ENCODE measurements at places on chromosomes 2 and 18. TPM values are rescaled to one million over a fixed set of nuclear protein-coding genes. Genes with fewer than 3 reads are reported as not detected.
A peak's percentile ranks its signal among the peaks of the same experiment; 100 is the strongest.

The SP110 gene
- total RNA-seq = 123 TPM

The SPATA3 gene
- not detected for total RNA-seq

The GNAL gene
- 0.33 TPM for total RNA-seq

The RAX gene
- total RNA-seq = not detected

The COL4A4 gene
- 0.03 TPM for total RNA-seq

The CDCA7 gene
- 2.9 TPM for total RNA-seq

The GKN2 gene
- total RNA-seq = not detected

The TRIM43 gene
- not detected for total RNA-seq

DNA sequence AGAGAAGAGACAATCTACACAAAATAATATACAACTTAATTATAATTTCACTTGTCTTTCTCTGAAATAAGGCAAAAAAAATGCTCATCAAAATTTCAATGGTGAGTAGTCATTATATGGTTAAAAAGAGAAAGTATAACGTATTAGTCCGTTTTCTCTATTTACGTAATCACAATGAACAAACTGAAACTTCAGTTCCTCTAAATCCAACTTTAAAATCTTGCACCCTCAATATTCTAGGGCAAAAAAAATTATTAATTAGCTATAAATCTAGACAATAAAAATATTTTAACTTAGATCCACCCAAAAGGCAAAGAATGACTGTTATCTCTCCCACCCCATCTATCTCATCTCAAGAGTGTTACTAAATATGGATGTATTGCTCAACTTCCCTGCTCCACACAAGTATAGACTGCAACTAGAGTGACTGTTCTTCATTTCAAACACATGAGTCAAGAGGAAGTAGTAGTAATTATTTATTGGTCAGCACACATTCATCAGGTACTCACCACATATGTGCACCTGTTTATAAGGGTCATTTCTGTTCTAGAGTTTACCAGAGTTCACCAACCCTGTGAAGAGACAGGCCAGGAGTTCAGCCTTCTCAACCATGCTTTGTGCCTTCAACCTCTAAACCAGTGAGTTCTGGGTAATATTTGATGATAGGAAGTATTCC lies 36.4 kb downstream of the STK39 start:
- no peak overlapping the region for H3K4me3 ChIP-seq
- no peaks in the 10 kb centered on the region for H3K27me3 ChIP-seq
- no peaks in the 10 kb centered on the region for H3K36me3 ChIP-seq
- H3K27ac ChIP-seq = no peak overlapping the region
- no peak for DNase-seq

GRCh38 chr2:144705328-144706245 lies 185.7 kb upstream of the ZEB2 start:
- no peak overlapping the region for H3K4me3 ChIP-seq
- no peaks in the 10 kb centered on the region for H3K27me3 ChIP-seq
- no peak overlapping the region for H3K27ac ChIP-seq
- no peak for DNase-seq
- no peaks in the 10 kb centered on the region for H3K36me3 ChIP-seq

DNA sequence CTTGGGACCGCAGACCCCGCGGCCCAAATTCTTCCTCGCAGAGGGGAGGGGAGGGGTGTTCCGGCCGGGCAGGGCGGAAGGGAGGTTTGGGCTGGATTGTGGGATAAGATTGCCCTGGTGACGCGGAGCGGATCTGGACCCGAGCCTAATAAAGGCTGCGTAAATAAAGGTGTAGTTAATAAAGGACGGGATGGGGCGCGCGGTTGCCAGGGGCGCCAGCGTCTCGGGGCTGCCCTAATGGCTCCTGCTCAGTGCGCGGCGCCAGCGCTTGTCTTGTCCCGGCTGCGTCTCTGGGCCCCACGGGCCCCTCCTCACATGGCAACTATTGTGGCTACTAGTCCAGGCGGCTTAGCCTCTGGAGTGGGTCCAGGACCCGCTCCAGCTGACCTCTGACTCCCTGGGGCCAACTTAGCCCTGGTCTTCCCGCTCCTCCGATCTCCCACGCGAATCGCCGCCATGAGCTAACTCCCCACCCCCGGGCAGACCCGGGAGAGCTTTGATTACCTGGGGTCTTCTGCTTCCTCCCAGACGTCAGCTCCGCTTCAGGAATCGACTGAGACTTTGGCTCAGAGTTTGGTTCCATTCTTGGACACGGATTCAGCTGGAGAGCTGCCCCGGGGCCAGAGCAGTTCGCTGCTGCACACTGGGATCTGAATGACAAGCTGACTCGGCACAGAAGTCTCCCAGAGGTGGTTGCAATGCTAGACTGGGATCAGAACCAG lies 36.5 kb downstream of the SLC25A52 start:
- H3K36me3 ChIP-seq = no peaks in the 10 kb centered on the region
- H3K27me3 ChIP-seq = peaks cover 11% of the 10 kb centered on the region
- no peak for DNase-seq
- H3K27ac ChIP-seq = no peak overlapping the region
- no peak overlapping the region for H3K4me3 ChIP-seq

GRCh38 chr18:49243391-49243790 lies 217.1 kb downstream of the DYM start:
- no peaks in the 10 kb centered on the region for H3K27me3 ChIP-seq
- H3K27ac ChIP-seq = no peak overlapping the region
- no peaks in the 10 kb centered on the region for H3K4me1 ChIP-seq

DNA sequence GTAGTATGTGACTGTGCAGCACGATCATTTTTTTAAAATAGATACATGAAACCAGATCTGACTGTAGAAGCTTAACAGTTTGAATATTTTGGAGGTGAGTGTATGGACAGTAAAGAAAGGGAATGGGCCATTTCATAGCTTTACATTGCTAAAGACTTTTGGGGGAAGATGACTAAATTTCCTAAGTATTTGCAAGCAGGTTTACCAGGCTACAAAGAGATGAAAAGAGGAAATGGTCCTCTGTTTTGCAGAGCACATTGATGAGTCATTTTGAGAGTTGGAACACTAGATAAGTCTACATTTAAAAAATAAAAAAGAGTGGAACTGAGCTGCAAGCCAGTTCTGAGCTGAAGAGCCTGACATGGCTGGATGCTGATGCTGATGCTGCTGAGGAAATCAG lies 115.7 kb upstream of the LRATD1 start:
- no peaks in the 10 kb centered on the region for H3K36me3 ChIP-seq
- H3K27me3 ChIP-seq = no peaks in the 10 kb centered on the region
- no peak overlapping the region for H3K27ac ChIP-seq
- H3K4me3 ChIP-seq = no peak overlapping the region
- no peaks in the 10 kb centered on the region for H3K4me1 ChIP-seq

GRCh38 chr2:37917281-37918228 lies 7.5 kb upstream of the RMDN2 start:
- DNase-seq = no peak
- no peaks in the 10 kb centered on the region for H3K36me3 ChIP-seq
- H3K27ac ChIP-seq = no peak overlapping the region
- H3K27me3 ChIP-seq = no peaks in the 10 kb centered on the region
- H3K4me1 ChIP-seq = no peaks in the 10 kb centered on the region
- H3K4me3 ChIP-seq = no peak overlapping the region

- no peak for DNase-seq
- H3K36me3 ChIP-seq = peaks cover 6% of the 10 kb centered on the region
- H3K4me1 ChIP-seq = no peaks in the 10 kb centered on the region
- no peak overlapping the region for H3K27ac ChIP-seq
Measured at GRCh38 chr2:227347117-227347516, 22.1 kb downstream of the MFF start.

DNA sequence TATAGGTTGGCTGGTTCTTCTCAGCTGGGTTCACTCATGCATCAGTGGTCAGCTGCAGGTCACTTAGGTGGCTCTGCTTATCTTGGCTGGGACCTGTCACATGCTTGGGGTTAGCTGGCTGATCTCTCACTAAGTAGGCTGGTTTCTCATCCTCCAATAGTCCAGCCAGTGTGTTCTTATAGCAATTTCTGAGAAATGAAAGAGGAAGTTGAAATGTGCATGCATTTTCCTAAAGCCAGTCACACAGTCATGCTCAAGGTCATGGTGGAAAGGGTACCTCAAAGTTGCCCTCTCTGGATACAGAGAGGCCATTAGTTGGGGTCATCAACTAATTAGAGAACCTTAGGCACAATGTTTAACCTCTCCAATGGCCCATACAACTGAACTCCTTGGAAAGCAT lies 64.4 kb downstream of the KLHL29 start:
- H3K27ac ChIP-seq = no peak overlapping the region
- no peak overlapping the region for H3K4me3 ChIP-seq
- no peaks in the 10 kb centered on the region for H3K36me3 ChIP-seq
- H3K4me1 ChIP-seq = peaks cover 15% of the 10 kb centered on the region
- H3K27me3 ChIP-seq = no peaks in the 10 kb centered on the region

GRCh38 chr2:208134928-208135586 lies 5.4 kb upstream of the CRYGC start:
- H3K27me3 ChIP-seq = no peaks in the 10 kb centered on the region
- no peaks in the 10 kb centered on the region for H3K36me3 ChIP-seq
- H3K4me3 ChIP-seq = no peak overlapping the region
- no peaks in the 10 kb centered on the region for H3K4me1 ChIP-seq

GRCh38 chr18:7164323-7165004 lies 46.9 kb upstream of the LAMA1 start:
- no peaks in the 10 kb centered on the region for H3K36me3 ChIP-seq
- no peak overlapping the region for H3K27ac ChIP-seq
- H3K4me3 ChIP-seq = no peak overlapping the region
- no peaks in the 10 kb centered on the region for H3K4me1 ChIP-seq
- H3K27me3 ChIP-seq = no peaks in the 10 kb centered on the region

- H3K27ac ChIP-seq = no peak overlapping the region
- DNase-seq = no peak
- H3K4me1 ChIP-seq = no peaks in the 10 kb centered on the region
- no peaks in the 10 kb centered on the region for H3K36me3 ChIP-seq
Measured at GRCh38 chr18:36451454-36452251, 154.1 kb downstream of the FHOD3 start.

GRCh38 chr2:172977270-172978062 lies 98.2 kb upstream of the MAP3K20 start:
- DNase-seq = no peak
- H3K27ac ChIP-seq = no peak overlapping the region
- H3K4me1 ChIP-seq = no peaks in the 10 kb centered on the region
- peaks cover 4% of the 10 kb centered on the region for H3K27me3 ChIP-seq
- no peak overlapping the region for H3K4me3 ChIP-seq
- H3K36me3 ChIP-seq = no peaks in the 10 kb centered on the region

GRCh38 chr2:127381762-127382161 lies 6.0 kb downstream of the MAP3K2 start:
- no peak for DNase-seq
- peaks cover 71% of the 10 kb centered on the region for H3K4me1 ChIP-seq
- H3K27ac ChIP-seq = no peak overlapping the region

- no peak overlapping the region for H3K4me3 ChIP-seq
- peaks cover 39% of the 10 kb centered on the region for H3K4me1 ChIP-seq
- no peak overlapping the region for H3K27ac ChIP-seq
Measured at GRCh38 chr2:128315122-128315828, 3.4 kb downstream of the HS6ST1 start.

DNA sequence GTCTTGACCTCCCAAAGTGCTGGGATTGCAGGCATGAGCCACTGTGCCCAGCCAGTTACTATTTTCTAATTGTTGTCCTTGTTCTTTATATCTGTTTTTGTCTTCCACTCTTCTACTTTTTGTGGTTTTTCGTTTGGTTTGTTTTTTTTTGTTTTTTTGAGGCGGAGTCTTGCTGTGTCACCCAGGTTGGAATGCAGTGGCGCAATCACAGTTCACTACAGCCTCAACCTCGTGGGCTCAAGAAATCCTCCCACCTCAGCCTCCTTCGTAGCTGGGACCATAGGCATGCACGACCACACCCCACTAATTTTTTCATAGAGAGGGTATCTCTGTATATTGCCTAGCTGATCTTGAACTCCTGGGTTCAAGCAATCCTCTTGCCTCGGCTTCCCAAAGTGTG lies 100.7 kb downstream of the EHBP1 start:
- H3K27me3 ChIP-seq = no peaks in the 10 kb centered on the region
- H3K4me1 ChIP-seq = peaks cover 10% of the 10 kb centered on the region
- DNase-seq = no peak
- H3K36me3 ChIP-seq = no peaks in the 10 kb centered on the region

DNA sequence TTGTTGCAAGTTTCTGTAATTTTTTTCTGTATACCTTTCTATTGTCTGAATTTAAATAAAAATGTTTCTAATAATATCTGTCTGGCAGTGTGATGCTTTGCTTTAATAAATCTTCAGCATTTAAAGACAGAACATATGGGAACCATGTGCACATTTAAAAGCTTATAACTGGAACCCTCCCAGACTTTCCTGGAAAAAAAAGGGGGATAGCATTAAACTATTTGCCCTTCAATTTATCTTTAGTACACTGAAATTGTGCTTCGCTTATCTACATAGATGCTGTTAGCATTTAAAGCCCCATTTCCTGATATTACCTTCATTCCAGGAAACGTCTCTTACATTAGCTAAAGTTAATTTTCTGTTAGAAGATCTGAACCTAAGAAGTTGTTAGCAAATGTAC lies 64.6 kb downstream of the ZC3H6 start:
- no peaks in the 10 kb centered on the region for H3K36me3 ChIP-seq
- H3K27me3 ChIP-seq = no peaks in the 10 kb centered on the region
- no peak overlapping the region for H3K4me3 ChIP-seq
- no peak for DNase-seq
- H3K4me1 ChIP-seq = no peaks in the 10 kb centered on the region
- no peak overlapping the region for H3K27ac ChIP-seq

GRCh38 chr2:240211598-240212424 lies 71.4 kb upstream of the OTOS start:
- no peak overlapping the region for H3K27ac ChIP-seq
- H3K4me1 ChIP-seq = no peaks in the 10 kb centered on the region
- no peaks in the 10 kb centered on the region for H3K36me3 ChIP-seq
- no peak for DNase-seq
- no peak overlapping the region for H3K4me3 ChIP-seq
- no peaks in the 10 kb centered on the region for H3K27me3 ChIP-seq

GRCh38 chr2:42754021-42754775 lies 9.7 kb downstream of the OXER1 start:
- no peaks in the 10 kb centered on the region for H3K27me3 ChIP-seq
- DNase-seq = no peak
- no peak overlapping the region for H3K27ac ChIP-seq
- H3K36me3 ChIP-seq = no peaks in the 10 kb centered on the region
- H3K4me1 ChIP-seq = no peaks in the 10 kb centered on the region

GRCh38 chr2:86056590-86057331 lies 48.9 kb downstream of the POLR1A start:
- DNase-seq = no peak
- H3K4me3 ChIP-seq = no peak overlapping the region
- H3K27ac ChIP-seq = no peak overlapping the region
- H3K36me3 ChIP-seq = peaks cover 32% of the 10 kb centered on the region
- H3K27me3 ChIP-seq = no peaks in the 10 kb centered on the region

DNA sequence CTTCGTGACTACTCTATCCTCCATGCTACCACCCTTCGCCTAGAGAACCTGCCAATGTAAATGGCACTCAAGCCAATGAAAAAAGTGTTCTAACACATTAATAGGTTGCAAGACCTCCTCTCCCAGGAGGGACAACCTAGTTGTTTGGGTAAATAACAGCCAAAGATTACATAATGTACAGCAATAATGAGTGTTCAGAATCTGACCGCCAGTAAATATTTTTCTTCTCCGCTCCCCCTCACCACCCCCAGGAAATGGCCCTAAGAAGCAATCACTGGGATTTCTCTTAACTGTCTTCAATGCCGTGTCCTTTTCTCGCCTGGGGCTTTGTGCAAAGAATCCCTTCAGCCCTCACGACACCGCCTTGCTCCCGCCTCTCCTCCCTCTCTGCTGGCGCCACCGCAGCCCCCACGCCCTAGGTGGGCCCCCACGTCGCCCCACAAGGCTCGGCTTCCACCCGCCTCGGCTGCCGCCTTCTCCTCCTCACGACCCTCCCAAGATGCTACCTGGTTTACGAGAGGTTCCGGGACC lies 458 bp downstream of the HYCC2 start:
- H3K27ac ChIP-seq = peak overlapping the region; percentile 79
- no peak for DNase-seq
- H3K27me3 ChIP-seq = no peaks in the 10 kb centered on the region
- peak overlapping the region; percentile 59 for H3K4me3 ChIP-seq
- H3K4me1 ChIP-seq = peaks cover 56% of the 10 kb centered on the region

Measured in CD4-positive, alpha-beta memory T cell (primary cell).